Astrocyte of the spinal cord (primary cell): ENCODE measurements at places on chromosomes 6 and 20.

DNA sequence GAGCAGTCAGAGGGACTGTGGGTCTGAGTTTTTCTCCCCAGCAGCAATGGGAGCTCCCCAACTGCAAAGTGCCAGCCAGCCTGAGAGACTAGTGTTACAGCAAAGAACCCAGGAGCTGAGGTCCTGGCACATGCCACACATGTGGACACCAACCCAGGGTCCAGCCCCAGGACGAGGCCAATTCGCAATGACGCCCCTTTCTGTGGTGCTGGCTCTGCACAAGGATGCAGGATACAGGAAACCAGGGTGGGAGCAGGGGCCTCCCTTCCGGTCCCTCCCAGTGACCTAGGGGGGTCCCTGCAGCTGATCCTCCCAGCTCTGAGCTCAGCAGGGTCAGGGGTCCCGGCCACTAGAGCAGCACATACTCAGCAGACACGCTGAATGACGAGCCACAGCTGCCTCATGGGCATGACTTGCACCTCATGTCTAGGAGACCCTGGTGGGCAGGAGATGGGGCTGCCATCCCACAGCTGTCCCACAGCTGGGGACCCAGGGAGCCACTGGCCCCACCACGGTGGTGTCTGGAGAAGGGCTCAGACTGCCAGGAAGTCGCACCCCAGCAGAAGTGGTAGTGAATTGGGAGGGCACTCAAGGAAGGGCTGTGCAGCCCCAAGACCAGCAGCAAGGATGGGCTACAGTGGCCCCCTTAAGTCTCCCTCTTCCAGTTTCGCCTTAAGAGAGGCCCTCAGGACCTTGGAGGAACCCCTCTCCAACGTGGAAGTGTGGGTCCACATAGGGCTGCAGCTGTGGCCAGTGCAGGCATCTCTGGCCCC lies 3.6 kb downstream of the ARFRP1 start:
- no peak for DNase-seq

DNA sequence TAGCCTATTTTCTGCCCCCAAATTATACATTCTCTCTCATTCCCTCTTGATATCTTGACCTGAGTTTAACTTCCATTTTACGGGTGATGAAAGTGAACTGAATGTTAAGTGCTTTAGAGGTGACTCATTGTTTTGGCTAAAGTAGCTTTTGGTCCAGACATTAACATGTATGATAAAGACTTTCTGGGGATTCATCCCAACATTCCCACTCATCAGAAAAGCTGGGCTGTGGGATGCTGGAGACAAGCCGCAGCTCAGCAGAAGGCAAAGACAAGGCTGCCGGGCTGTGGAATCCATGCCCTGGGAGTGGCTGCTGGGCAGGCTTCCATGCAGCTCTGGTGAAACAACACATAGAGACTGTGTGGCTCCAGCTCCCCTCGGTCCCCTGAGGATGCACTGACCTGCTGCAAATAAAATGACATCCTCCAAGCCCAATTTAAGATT lies 89.9 kb upstream of the SYNDIG1 start:
- DNase-seq, result peak; percentile 52

DNA sequence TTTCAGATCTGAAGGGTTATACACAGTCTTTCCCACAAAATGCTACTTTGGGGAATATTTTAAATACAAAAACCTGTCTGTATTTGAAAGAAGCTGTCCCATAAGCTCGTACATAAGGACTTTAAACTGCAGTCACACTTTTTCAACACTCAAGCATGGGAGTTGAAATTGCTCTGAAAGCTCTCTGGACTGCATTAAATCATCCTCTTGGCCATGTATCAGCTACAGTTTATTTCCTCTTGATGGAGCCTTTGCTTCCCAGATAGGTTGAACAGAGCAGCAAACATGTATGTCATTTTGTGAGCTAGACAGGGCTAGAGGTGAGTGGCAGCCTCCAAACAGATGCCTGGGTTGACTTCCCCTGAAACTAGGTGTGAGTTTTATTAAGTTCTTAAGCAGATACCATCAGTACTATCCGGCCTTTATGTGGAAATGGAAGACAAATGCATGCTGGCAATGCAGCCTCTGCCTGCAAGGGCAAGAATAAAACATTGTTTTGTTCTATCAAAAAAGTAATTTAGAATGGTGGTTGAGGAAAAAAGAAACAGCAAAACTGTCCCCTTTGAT lies 105.9 kb upstream of the ENPP5 start:
- no peak for DNase-seq

DNA sequence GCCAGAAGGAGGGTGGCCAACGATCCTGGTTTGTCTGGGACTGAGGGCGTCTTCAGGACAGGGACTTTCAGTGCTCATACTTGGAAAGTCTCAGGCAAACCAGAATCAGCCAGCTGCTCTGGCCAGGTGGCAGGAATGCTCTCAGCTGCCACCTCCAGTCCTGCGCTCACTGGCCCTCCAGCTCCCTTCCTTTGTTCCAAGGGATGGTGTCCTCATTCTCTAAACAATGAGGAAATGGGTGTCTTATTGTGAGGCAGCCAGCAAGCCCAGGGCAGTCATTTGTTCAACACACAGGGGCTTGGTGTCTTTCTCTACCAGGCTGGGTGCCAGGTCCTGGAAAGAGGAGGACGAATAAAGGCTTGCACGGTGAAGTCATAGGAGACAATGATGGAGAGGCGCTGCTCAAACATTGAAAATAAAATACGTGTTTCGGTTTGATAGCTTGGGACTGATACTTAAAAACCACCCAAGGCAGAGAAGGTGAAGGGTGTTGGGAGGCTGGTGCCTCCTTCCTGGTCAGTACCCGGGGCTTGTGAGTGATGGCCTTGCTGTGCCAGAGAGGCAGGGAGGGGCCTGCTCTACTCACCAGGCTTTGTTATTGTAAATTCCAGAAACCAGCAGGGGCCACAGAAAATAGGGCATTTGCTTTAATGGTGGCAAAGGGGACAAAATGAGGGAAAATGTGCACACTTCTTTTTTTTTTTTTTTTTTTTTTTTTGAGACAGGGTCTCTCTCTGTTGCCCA lies 11.3 kb upstream of the TMEM181 start:
- DNase-seq, result no peak

DNA sequence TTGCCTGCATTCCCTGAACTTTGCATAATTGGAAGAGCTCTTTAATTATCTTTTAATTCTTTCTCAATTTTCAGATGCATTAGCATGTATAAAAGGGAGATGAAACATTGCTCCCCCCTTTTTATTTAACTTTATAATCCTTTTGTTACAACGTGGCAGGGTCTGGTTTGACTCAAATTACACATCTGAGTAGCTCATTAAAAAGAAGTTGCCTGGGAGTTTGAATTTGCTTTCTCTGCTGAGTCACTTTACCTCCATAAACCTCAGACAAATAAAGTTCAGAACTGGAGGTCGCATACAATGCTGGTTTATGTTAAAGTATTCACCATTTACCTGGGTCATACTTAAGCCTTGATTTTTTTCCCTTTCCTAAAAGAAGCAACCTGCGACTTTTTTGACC lies 495.2 kb downstream of the PREX1 start:
- peak; percentile 39 for DNase-seq

- no peak for DNase-seq
These were observed 1096.4 kb upstream of the MAP3K7 start for GRCh38 chr6:91683240-91683639.

- no peak for DNase-seq
These were observed 58.0 kb upstream of the CCDC167 start for GRCh38 chr6:37557645-37558114.

- no peak for DNase-seq
These were observed 122.7 kb upstream of the BEND6 start for GRCh38 chr6:56832225-56832624.

GRCh38 chr6:110746680-110747079 lies 68.6 kb downstream of the CDK19 start:
- DNase-seq, result no peak

- DNase-seq, result peak; percentile 26
These were observed 423.1 kb downstream of the MAFB start for GRCh38 chr20:40265825-40266533.

DNA sequence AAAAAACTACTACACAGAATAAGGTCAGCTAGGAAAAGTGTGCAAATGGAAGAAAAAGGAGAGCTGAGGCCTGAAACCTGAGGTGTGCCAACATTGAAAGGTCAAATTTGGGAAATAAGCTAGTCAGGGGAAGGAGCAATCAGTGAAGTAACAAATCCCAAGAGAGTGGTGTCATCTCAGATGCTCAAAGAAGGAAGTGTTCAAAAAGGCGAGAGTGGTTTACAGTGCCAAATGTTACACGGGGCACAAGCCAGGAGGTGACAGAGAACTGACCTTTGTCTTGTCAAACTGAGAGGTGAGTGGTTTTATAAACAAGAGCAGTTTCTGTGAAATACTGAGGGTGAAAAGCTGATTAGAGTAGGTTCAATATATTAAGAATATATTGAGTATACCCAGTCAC lies 83.0 kb upstream of the TCF21 start:
- DNase-seq, result no peak

DNA sequence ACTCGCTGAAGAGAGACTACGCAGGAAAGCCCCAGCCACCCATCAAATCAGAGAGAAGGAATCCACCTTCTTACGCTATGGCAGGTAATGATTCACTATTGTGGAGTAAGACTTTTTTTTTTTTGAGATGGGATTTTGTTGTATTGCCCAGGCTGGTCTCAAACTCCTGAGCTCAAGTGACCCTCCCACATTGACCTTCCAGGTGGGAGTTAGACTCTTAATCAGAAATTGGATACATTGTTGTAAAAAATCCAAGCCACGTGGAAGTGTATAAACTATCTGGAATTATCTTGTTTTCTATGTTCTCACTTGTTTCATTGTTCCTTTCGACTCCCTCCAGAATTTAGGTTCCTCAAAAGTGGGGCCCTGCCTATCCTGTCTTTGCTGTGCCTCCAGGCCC lies 6.8 kb downstream of the NQO2 start:
- no peak for DNase-seq

DNA sequence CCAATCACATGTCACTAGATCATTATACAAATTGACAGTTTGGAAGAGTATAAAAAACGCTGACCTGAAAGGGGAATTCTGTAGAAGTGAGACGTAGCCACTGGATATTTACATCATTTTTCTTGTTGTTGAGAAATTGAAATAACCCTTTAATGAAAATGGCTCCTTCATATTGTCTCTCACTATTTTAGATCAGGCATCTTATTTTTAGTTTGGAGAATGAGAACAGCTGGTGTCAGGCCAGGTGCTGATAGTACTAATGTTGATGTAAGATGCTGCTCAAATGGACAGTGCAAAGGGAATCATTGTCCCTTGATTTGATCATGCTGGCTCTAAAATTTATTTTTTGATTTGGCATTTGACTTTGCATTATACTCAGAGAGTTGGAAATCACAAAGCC lies 17.4 kb downstream of the NKAIN2 start:
- DNase-seq, result no peak

- peak; percentile 63 for DNase-seq
These were observed 484.2 kb upstream of the MANEA start for GRCh38 chr6:95093154-95093553.

GRCh38 chr6:35049900-35050756 lies 91.0 kb downstream of the TCP11 start:
- peak; percentile 82 for DNase-seq

GRCh38 chr6:156790711-156791319 lies 13.6 kb downstream of the ARID1B start:
- no peak for DNase-seq

DNA sequence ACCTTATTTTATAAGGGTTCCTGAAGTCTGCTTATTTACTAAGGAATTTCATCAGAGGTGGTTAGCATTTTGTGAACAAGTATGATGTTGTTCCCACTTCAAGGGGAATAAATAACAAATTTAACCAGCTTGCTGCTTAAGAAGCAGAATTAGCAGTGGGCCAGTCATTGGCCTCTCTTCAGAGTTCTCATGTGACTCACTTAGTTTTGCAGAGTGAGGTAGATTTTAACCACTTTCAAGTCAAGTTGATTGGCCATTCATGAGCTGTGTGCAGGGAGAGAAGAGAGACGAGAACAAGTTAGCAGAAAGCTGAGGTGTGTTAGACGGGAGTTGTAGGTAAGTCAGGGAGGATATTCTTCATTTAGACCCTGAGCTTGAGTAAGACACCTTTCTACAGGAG lies 18.1 kb downstream of the TOP1 start:
- DNase-seq, result peak; percentile 53
